ENCODE measurements at places on chromosomes 2 and 18. TPM values are rescaled to one million over a fixed set of nuclear protein-coding genes. Genes with fewer than 3 reads are reported as not detected.

The UBXN2A gene
- total RNA-seq, result 10.4 TPM

The MREG gene
- total RNA-seq, result 61.9 TPM

DNA sequence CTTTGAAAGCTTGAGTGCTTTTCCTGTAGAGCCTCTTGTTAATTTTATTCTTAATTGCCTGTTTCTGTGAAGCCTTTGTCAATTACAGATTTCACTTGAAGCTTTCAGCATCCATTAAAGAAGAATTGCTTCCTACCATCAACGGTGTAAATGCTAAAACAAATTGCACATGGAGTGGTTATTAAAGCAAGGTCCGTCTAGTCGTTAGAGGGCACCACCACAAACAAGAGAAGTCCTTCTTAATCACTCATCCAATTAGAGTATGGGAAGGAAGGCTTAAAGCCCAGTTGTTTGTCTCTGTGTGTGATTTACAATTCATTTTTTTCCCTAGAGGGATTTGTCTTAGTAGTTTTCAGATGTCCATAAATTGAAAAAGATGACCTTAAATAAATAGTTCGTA lies 1.6 kb downstream of the KCNJ3 start:
- ATAC-seq, result no peak

The RTP5 gene
- not detected for total RNA-seq

- ATAC-seq, result no peak
These were observed 207.0 kb upstream of the HS6ST1 start for GRCh38 chr2:128525653-128526052.

GRCh38 chr2:9648821-9649220 lies 18.0 kb upstream of the YWHAQ start:
- ATAC-seq, result no peak

The AGXT gene
- total RNA-seq, result not detected

The CDKL4 gene
- 0.28 TPM for total RNA-seq

The PRKAG3 gene
- total RNA-seq, result not detected

DNA sequence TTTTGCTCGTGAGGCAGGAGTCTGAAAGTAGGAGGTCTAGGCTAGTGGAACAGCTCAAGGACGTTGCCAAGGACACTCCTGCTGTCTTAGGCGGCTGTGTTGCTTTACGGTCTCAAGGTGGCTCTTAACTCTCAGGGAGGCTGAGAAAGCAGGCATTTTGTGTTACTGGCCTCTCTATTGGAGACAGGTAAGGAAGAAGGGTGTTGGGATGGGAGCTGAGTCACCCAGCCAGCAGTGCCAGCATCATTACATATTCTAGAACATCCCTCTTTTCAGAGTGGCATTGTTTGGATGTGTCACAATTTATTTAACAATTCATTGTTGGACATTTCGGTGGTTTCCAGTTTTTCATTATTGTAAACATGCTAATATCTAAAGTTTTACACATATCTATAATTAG lies 30.8 kb upstream of the TMEM214 start:
- peak; percentile 54 for ATAC-seq

The GAL3ST2 gene
- not detected for total RNA-seq

The SCYGR4 gene
- total RNA-seq, result not detected

DNA sequence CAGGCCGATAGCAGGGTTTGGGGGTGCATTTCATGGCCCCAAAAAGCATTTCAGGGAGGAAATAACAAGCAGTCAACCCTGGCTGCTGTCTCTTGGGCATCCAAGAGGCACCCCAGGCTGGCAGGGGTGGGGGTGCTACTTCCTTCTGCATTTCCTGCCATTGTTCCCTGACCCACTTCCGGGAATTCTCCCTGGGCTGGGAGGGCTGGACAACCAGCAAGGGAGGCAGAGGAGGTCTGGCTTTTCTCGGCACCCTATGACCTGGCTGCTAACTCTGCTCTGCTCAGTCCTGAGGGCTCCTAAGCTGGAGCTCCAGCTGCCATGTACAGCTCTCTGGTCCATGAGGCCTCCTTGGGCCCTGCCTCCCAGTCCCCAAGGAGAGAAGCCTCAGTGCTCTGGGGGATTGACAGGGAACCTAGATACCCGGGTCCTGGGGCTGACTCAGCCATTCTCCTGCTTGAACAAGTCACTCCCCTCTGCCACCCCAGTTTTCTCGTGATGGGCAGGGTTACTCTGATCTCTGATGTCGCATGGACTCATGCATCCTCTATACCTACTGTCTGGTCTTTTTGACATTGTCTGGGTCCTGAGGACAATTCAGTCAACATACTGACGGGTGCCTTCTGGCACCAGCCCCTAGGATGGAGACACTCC lies 47.2 kb downstream of the DYSF start:
- no peak for ATAC-seq

- no peak for ATAC-seq
These were observed 115.2 kb downstream of the MAPK4 start for GRCh38 chr18:50675043-50675442.

The IL1F10 gene
- total RNA-seq, result not detected

- no peak for ATAC-seq
These were observed 5.8 kb upstream of the ACSL3 start for GRCh38 chr2:222854773-222855700.

Data from esophagus mucosa (tissue), 1 donor.